ENCODE measurements at places on chromosomes 5 and 9.

DNA sequence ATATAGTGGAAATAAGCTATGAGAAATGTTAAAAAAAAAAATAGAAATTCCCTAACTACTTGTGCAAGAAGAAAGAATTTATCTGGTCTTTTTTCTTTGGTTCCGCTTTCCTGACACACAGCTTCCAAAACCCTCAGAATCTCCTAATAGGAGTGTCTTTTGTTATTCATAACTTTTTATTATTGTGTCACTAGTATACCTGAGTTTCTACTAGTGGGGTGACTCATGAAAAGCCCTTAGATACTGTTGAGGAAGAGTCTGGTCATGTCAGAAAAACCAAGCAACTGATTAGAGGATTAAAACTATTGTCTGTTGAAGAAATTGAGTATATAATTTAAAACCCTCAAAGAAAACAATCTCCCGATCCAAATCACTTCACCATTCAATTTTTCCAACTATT is 152.8 kb upstream of the IFNE start:
- DNase-seq, result no peak

- no peak for DNase-seq
Observed at GRCh38 chr9:116741086-116741740, 54.1 kb downstream of the TRIM32 start.

DNA sequence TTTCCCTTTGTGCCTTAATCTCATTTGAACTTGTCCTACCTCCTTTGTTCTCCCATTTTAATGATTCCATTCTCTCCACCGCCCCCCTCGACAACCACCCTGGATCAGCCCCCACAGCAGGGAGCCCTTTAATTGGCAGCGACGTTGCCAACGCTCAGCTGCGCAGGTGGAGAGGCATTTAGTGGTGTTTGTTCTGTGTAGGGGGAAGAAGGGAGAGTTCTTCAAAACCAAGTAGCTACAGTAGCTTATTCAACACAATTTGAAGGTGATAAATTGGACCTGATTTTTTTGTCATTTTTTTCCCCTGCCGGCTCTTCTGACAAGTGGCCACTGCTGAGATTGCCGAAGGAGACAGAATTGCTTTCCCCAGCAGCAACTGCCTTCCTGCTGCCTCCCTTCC is 499.1 kb downstream of the CDK5RAP2 start:
- no peak for DNase-seq

DNA sequence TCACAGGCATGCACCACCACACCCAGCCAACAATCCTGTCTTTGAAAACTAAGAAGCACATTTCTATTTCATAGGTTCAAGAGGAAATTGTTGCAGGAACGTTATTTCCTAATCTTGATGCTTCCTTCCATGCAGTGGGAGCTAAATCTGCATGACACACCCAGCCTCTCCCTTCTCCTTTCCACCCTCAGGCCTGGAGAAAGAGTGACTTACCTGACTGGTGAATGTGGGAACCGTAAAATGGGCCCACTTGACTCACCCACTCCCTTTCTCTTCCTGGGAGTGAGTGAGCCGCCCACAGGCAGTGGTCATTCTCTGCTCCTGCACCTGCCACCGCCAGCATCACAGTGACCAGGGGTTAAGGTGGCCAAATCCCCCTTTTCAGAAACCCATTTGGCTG is 78.2 kb downstream of the C9orf50 start:
- DNase-seq, result no peak

DNA sequence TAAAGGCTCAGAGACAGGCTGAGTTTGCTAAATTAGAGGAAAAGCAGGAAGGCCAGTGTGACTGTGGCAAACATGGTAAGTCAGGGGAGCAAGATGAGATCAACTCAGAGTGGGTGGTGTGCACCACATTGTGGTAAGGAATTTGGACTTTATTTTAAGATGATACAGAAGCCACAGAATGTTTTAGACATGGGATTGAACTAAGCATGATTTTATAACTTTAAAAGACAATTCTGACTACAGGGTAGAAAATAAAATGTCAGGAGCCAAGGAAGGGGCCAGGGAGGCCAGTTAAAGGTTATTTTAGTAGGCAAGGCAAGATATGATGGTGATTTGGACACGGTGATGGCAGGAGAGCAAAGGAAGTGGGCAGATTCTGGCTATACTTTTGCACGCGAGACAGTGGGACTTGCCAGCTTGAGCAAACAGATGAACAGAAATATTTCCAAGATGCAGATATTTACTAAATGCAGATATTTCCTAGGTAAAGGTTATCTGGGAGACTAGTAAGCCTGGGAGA is 53.9 kb downstream of the TSSK1B start:
- DNase-seq, result no peak

GRCh38 chr5:178113141-178113787 is at the start of gene N4BP3:
N4BP3 (plus strand) TSS chr5:178113532; CDS start chr5:178119584, 6,052 bp downstream.
- DNase-seq, result peak; percentile 89

- no peak for DNase-seq
Observed at GRCh38 chr9:72315510-72316311, 49.3 kb downstream of the ZFAND5 start.

DNA sequence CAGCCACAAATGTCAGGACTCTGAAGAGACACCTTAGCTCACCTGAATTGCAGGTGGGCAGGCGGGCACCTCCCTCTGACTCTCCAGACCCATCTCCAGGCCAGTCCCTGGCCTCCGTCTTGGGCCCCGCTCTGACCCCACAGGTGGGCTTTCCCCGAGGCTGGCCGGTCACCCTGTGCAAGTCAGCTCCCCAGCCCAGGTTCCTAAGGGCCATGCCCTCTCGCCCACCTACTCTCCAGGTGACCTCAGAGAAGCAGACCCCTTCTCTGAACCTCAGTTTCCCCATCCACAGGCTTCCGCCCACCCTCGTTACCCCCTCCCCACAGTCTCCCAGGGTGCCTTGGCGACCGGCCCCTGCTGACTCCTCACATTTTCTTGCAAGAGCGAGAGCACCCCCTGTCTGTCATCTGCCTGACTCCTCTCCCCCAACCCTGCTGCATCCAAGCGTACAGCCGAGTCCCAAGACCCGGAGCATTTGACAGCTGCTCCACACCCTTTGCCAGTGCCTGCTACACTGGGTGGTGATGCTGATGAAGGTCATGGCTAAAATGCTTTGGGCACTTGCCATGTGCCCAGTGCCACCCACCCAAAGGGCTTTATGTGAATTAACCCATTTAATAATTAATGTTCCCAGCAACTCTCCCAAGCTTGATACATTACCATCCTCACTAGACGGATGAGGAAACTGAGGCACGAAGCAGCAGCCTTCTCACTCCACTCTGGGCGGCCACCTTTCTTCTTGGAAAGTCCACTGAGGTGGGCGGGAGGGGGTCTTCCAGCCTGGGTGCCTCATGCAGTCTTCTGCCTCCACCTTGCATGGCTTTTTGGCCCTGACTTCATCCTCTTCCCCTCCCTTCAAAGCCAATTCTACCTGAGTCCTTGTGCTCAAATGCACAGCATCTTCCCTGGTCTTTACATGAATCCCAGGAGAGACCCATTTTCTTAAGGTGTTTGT is 51.1 kb upstream of the ORM1 start:
- no peak for DNase-seq

DNA sequence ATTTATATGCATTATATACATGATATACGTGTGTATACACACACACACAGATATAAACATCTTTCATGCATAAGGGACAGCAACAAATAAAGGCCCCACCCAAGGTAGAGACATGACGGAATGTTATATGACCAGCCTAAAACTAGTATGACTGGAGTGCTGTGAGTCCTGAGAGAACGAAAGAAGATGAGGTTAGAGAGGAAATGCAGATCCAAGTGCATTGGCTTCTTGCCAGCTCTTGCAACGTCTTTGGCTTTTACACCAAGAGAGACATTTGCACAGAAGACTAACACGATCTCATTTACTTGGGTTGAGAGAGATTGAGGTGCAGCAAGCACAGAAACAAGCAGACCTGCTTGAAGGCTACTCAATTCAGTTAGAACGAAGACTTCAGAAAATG is 23.0 kb downstream of the CDH10 start:
- no peak for DNase-seq

DNA sequence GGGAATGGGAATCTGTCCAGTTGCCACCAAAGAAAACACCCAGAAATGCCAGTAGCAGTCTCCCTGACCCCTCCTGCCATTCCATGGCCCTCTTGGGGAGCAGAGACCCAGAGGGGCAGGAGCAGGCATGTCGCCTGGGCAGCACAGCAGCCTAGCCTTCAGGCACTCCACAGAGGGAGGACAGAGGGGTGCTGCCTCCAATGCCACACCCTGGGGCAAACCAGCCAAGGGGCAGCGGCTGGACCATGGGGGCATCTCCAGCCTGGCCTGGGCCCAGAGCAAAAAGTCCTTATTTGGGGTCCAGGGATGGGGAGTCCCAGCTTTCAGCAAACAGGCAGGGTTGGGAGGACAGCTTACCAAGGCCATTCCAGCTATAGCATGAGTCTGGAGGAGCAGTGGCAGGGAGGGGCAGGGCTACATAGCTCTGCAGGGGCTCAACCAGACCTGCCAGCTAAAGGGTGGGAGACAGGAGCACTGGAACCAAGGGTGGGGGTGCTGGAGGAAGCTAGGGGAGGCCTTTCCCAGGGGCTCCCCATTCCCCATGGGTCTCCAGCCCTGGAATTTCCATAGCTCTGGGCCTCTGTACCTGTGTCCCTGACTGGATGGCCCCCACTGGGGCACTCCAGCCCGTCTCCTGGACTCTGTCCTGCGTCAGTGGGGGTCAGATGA is 6.7 kb downstream of the BRD3 start:
- DNase-seq, result no peak

DNA sequence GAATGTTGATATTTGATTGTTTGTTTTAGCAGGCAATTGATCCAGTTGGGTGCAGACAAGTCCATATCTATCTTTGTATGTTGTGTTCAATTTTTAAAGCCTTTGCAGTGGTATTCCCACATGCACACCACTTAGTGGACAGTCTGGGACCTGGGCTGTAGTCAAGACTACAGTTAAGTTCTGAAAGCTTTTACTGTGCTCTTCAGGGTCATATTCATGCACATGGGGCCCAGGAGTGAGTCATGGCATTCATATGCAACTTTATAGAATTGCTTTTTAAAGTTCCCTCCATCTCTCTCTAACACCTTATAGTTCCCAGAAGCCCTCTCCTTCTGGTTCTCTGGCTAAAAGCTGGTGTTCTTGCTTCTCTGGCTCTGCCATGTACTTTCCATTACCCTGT is 228.2 kb upstream of the CCNH start:
- no peak for DNase-seq

- peak; percentile 18 for DNase-seq
Observed at GRCh38 chr5:87020099-87020934, 247.4 kb upstream of the RASA1 start.

- no peak for DNase-seq
Observed at GRCh38 chr5:173919443-173919842, 31.3 kb downstream of the CPEB4 start.

- no peak for DNase-seq
Observed at GRCh38 chr5:56168066-56168478, 65.1 kb downstream of the ANKRD55 start.

GRCh38 chr9:90948156-90948555 is 146.5 kb downstream of the SYK start:
- DNase-seq, result no peak

- DNase-seq, result no peak
Observed at GRCh38 chr5:1019001-1019905, 10.7 kb downstream of the NKD2 start.

DNA sequence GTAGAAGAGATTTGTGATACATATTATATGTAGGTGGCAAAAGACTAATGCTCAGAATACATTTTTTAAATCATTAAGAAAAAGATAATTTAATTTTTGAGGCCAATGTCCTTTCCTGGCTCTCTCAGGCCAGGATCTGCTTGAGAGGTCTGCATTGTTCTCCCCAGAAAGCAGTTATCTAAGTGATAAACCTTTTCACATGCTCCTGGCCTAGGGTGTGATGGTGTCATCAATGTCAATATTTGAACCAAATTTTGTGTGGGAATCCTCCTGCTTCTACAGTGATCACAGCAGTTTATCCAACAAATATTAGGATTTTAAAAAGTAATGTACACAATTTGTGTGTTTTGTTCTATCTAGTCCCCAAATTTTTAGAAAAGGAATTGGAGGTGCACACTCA is 166.6 kb downstream of the DIRAS2 start:
- no peak for DNase-seq

GRCh38 chr9:125330587-125330986 is 69.0 kb downstream of the GAPVD1 start:
- no peak for DNase-seq

- DNase-seq, result no peak
Observed at GRCh38 chr5:105506692-105507277, 1944.2 kb upstream of the NUDT12 start.

DNA sequence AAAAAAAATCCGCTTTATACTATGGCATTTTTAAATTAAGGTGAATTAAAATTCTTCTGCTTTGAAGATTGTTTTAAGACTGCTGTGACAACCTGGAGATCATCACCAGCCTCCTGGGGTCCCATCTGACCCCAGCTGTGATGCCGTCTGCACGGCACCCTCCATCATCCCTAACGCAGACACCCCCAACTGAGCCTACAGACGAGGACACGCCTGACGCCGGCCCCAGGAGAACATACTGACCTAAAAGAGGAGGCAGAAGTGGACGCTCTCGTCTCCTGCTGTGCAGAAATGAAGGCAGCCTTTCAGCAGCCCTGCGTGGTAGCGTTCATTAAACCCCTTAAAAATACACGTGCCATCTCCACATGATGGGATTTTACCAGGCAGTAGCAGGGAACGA is 125.6 kb upstream of the PPP1R26 start:
- no peak for DNase-seq

- DNase-seq, result no peak
Observed at GRCh38 chr5:104815212-104815611, 1252.6 kb upstream of the NUDT12 start.

DNA sequence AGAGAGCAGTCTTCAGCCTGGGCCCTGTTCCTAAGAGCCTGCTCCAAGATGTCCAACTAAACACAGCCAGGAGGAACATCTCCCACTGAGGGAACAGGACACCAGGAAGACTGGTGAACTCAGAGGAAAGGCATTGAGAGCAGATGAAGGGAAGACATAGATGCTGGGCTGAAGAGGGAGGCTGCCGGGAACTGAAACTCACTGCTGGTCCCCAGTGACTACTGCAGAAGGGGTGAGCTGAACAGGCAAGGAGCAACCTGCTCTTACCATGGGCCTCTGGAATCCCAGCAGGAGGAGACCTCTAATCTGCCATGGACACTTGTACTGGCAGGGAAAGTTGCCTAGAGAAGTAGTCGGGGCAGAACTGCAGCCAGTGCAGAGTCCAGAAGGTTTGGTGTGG is 95.7 kb downstream of the TRPM3 start:
- no peak for DNase-seq

GRCh38 chr9:126330536-126330935 is 3.9 kb downstream of the MVB12B start:
- no peak for DNase-seq

DNA sequence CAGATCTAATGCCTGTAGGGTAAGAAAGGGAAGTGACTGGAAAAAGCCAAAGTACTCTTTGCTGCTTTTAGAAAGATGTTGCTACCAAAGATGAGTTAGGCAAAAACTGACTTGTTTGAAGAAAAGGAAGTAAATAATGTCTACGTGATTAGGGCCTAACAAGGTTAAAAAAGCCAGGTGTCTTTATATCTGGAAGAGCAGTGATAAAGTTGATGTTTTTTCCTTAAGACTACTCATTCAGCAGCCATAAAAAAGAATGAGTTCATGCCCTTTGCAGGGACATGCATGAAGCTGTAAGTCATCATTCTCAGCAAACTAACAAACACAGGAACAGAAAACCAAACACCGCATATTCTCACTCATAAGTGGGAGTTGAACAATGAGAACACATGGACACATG is 13.5 kb upstream of the AMACR start:
- no peak for DNase-seq
